ENCODE measurements at places on chromosomes 2 and 18.

GRCh38 chr2:64839844-64840243 is 149.4 kb upstream of the SLC1A4 start:
- DNase-seq, result no peak

- no peak for DNase-seq
Observed at GRCh38 chr18:11259469-11260150, 110.2 kb upstream of the PIEZO2 start.

- no peak for DNase-seq
Observed at GRCh38 chr2:138244501-138244925, 257.1 kb upstream of the SPOPL start.

GRCh38 chr18:3305933-3306332 is 44.0 kb downstream of the MYL12B start:
- no peak for DNase-seq

DNA sequence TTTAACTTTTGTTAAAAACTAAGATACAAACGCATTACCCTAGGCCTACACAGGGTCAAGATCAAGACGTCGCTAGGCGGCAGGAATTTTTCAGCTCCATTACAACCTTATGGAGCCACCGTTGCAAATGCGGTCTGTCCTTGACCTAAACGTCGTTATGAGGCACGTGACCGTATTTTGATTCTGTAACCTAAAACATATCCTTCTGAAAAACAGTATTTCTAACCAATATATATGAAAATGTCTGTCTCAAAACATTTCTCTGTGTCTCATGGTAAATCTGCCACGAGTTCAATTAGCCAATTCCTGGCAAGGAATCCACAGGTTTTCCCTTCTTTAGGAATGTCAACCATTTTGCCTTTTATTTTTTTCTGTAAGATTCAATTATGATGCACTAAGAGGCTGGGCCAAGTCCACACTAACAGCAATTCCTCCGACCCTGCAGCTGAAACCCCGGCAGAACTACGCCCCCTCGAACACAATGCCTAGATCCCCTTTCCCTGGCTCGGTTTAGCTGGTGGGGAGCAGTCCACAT is 1.7 kb downstream of the RTN4 start:
- no peak for DNase-seq

DNA sequence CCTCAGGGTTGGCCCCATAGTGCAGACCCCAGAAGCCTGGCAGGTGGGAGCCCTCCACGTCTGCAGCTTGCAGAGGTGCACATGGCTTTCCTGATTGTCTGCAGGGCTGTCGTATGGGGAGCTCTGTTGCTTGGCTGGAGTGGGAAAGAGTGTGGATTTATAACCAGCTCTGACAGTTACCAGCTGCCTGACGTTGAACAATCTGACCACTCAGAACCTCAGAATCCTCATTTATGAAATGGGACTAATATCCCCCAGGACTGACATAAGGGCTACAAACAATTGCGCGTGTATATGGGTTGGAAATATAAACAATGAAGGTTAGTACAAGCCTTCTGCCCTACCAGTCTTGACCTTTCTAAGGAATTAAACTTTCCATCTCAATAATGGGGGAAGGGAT is 13.9 kb upstream of the PXDN start:
- no peak for DNase-seq

DNA sequence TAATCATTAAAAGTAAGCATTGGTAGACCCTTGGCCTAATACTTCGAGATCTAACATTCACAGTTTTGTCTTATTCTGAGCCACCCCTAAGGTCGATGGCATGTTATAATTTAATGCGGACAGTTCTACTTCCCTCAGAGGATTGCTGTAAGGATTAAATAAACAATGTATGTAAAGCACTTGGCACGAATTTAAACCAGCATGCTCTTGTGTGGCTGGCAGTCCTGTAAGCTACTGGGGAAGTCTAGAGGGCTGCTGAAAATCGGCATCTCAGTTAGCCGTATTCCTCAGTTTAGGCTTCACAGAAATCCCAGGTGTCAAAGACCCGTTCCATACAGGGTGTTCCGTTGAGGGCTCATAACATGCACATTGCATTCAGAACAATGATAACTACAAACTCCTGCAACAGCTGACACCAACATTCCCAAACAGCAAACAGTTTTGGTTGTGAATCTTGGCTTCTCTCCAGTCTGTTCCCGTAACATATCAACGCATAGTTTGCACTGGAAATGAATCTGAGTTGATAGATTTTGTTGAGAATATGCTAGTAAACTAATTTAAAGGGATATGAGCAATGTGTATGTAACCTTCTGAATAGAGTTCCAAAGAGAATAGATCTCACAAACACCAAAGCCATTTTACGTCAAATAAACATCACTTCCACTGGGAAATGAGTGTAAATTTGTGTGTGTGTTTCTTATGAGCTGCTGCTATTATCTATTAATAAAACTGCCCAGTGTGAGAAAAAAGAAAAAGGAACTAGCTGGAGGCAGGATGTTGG is 52.2 kb upstream of the ACKR3 start:
- DNase-seq, result no peak

- DNase-seq, result no peak
Observed at GRCh38 chr18:77765468-77765867, 515.8 kb downstream of the GALR1 start.

DNA sequence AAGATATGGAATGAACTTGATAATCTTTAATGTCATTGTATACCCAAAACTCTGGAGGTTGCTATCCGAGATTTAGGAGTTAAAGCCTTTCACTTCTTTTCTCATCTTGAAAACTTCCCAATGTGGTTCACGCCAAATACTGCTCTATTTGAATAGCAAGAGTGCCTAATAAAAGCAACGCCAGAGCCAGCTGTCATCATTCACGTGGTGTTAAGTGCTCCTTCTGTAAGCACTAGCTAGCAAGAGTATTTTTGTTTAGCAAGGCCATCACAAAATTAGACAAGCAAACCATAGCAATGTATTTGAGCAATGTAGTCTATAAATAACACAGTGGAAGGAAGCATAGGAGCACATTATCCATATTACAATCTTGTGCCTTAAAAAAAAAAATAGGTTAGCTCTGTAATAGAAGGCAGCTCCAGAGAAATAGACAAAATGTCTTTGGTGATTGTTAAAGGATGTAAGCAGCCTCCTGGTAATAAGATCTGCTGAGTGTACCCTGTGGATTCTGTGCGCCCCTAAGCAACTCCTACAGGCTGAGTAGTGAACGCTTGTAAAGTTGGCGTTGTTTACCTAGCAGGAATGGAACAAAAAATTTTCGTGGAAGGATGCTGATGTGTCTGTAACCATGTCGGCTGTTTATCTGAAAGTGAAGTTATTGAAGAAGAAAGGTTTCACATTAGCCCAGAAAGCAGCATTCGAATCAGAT is 518.0 kb downstream of the CNTNAP5 start:
- DNase-seq, result no peak

DNA sequence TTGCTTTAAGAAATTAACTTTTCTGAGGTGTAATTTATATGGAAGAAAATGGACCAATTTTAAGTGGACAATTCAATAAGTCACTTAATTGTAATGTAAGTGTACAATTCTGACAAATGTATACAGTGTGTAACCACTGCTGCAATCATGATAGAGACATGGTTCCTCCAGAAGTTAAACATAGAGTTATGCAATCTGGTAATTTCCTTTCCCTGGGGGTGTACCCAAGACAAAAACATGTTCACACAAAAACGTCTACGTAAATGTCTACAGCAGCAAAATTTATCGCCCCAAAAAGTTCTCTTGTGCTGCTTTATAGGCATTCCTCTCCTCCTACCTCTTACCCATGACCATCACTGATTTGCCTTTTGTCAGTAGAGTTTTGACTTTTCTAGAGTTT is 141.5 kb downstream of the AQP4 start:
- DNase-seq, result no peak

DNA sequence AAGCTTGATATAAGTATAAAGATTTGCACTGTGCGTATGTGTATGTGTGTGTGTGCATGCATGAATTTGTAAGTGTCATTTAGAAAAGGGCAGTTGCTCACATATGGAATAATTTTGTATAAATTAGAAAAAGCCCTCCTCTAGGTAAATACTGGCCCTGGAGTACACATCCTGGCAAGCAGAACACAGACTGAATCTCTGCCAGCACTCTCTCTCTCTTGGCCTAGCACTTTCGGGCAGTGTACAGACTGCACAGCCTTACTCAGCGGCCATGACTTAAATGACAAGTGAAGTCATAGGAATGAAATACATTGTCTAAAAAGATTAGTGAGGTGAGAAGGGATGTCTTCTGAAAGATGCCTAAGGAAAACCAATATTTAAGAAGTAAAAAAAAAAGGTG is 214.1 kb downstream of the RDH14 start:
- DNase-seq, result no peak

DNA sequence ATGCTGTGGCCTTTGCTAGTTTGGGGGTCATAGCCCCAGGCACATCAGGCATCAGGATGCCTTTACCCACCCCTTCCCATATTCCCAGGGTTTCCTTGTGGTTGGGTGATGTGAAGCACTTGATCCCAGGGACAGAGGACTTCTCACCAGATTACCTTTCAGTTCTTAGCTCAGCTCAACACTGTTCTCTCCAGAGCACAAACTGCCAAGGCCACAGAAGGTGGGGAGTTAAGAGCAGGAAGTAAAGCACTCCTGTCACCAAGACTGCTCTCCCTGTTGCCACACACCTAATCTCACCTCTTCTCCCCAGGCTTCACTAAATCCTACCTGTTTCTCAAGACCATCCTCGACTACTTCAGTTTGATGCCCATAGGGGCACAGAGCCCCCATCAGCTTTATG is 25.9 kb downstream of the FHOD3 start:
- DNase-seq, result no peak

DNA sequence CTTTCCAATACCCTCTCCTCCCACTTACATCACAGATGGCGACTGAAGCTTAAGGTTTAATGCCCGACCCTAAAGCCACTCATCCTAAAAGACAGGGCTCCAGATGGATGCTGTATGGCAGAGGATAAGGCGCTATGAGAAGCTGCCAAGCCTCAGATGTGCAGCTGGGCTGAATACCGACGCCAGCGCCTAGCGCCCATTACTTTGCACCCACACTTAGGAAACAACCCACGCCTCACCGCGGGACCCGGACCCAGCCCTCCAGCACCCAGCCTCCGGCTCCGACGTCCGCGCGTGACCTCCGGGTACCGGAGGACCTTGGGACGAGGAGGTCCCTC is 335 bp downstream of the TRAK2 start:
- no peak for DNase-seq

DNA sequence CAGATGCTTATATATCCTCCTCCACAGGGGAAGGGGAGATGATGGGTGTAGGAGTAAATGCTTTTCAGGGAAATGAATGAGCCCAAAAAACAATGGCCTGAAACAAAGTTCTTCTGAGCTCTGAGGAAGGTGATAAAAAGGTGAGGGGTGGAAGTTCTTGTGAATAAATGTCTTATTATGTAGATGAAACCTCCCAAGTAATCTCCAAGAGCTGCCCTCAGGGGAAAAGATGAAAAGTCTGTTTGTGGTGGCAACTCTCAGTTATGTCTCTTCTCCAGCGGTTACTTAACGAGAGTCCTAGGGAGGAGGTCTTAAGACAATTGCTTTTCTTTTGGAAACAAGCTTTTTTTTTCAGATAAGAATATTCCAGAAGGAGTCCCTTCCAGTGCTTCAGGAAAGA is 115.5 kb upstream of the CHAC2 start:
- no peak for DNase-seq
